NCI-H524 (cell line): ENCODE measurements at places on chromosomes 4 and X.

DNA sequence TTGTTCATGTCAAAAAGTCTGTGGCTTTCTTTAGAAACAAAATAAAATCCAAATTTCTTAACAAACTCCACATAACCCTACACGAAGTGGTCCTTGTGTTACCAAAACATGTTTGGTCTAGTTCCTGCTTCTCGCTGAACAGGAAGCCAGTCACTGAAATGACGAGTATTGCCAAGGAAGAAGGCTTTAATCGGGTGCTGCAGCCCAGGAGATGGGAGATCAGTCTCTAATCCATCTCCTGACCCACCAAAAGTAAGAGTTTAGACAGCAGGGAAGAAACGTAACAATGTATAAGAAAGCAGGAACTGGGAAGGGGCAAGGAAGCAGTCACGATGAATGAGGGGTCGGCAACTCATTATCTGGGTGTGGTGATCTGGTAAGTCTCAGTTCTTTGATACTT lies 144.6 kb upstream of the MAP9 start:
- no peak for DNase-seq

GRCh38 chrX:34578237-34578636 lies 78.8 kb downstream of the TMEM47 start:
- DNase-seq, result no peak

DNA sequence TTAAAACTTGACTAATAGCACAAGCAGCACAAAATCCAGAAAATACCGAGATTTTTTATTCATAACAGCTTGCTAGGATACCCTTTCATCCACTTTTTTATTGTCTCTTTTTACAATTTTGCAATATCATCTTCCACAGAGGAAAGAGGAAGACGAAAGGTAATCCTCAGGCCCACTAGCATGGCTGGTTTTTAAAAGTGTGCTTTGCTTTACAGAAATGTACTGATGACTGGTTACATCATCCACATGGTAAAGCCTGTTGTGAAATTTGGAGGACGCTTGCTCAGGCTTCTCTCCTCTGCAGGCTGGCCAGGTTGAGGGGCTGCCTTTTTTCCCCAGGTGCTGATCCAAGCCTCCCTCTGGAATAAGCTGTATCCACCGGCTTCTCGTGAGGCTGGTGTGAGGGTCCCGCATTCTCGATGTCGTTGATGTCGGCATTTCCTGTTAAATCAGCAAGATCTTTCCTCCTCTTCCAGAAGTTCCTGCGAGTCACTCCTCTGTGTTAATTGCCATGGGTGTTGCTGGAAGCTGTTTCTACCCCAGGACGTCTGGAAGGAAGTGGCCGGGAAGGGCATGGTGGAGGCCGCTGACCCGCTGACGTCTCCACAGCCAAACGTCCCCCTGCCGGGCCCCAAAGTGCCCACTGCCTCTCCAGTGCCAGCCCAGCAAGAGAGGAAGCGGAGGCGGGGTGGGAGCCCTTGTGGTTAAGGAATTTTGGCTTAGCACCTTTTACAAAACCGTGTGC lies 5.8 kb upstream of the DGKQ start:
- DNase-seq, result no peak

- no peak for DNase-seq
Measured at GRCh38 chr4:15888515-15888914, 50.0 kb downstream of the FGFBP1 start.

DNA sequence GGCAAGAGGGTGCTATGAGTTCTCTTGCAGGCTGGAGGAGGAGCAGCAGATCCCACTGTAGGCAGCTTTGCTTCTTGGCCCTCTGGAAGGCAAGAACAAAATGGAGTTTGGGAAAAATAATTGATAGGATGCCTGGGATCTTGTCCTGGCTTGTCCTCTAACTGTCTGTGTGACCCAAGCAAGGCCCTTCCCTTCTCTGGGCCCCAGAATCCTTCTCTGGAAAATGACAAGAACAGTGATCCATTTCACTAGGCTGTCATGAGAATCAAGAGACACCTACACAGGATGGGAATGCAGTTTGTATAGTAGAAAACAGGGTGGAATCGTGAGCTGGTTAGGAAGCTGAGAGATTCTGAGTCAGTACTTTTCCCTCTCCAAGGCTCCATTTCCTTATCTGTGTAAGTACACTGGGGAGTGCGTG lies 133.3 kb downstream of the PJA1 start:
- DNase-seq, result no peak

GRCh38 chr4:184434021-184434420 lies 40.3 kb downstream of the IRF2 start:
- no peak for DNase-seq

GRCh38 chrX:130771648-130772047 lies 131.4 kb downstream of the ENOX2 start:
- DNase-seq, result no peak

DNA sequence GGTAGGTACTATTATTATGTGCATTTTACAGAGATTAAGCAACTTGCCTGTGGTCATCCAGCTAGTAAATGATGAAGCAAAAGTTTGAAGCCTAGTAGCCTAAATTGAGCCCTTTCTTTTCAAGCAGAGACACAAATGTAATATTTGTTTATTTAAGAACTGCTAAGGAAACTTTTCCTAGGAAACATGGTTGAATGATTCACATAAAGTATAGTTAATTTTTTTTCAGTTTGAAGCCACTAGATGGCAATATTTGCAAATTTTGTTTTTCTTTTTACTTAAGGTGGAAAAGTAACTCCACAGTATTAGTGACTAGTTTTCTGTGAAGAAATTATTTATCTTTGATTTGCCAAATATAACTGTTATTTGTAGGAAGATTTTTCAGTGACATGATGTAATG lies 52.8 kb upstream of the ANKRD17 start:
- peak; percentile 40 for DNase-seq

DNA sequence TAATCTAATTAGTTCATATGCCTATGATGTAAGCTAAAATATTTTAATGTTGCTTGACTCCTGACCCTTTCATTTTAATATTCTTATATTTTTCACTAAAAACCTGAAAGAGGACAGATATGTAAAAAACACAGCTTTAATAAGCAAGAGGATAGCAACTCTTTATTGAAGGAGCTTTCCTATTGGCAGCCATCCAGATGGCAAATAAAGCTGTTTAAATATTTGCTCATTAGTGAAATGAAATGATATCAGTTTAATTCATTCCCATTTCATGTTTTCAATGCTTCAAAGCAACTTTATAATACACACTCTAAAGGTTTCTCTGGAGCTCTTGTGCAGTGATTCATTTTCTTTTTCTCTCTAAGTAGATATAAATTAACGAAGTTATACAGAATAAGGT lies 473.4 kb downstream of the PCDH7 start:
- peak; percentile 26 for DNase-seq
